Cardiac atrium fibroblast (primary cell): ENCODE measurements at places on chromosomes 7 and 10. TPM values are rescaled to one million over a fixed set of nuclear protein-coding genes. Genes with fewer than 3 reads are reported as not detected.

Gene ZNF117
- total RNA-seq: 2.6 and 5.2 TPM in 2 replicates

Gene CHAT
- not detected in 2 replicates for total RNA-seq

Gene ZRANB1
- 17.5 and 17.7 TPM in 2 replicates for total RNA-seq

Gene MUC3A
- not detected in 2 replicates for total RNA-seq

Gene PPP1R3C
- 46.4 and 48.4 TPM in 2 replicates for total RNA-seq
